Psoas muscle (tissue), 8 donors: ENCODE measurements at places on chromosomes 11 and 22.

- DNase-seq = no peak
Measured at GRCh38 chr11:19973136-19973635, 187.1 kb downstream of the DBX1 start.

DNA sequence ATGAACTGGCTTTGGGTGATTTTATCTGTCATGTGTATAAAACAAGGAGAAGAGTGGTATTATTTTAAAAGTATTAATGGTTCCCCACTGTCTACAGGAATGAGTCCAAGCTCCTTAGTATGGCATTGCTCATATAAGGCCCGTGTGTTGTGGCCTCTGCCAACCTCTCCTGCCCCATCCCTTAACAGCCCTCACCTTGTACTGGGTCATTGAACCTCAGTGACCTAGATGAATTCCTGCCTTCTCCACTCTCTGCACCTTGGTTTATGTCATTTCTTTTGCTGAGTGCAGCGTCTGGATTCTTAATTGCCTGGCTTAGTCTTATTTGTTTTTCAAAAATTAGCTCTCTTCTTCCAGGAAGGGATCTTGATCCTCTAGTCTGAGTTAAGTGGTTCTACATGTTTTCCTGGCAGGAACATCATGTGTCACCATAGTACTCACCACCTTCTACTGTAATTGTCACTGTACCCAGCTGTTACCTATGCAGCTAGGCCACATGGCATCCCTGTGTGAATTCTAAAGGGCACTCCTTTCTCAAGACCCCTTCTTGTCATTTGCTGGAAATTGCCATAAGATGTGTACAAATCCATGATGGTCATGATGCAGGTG, 36.2 kb upstream of the POGLUT3 start:
- no peak for DNase-seq

DNA sequence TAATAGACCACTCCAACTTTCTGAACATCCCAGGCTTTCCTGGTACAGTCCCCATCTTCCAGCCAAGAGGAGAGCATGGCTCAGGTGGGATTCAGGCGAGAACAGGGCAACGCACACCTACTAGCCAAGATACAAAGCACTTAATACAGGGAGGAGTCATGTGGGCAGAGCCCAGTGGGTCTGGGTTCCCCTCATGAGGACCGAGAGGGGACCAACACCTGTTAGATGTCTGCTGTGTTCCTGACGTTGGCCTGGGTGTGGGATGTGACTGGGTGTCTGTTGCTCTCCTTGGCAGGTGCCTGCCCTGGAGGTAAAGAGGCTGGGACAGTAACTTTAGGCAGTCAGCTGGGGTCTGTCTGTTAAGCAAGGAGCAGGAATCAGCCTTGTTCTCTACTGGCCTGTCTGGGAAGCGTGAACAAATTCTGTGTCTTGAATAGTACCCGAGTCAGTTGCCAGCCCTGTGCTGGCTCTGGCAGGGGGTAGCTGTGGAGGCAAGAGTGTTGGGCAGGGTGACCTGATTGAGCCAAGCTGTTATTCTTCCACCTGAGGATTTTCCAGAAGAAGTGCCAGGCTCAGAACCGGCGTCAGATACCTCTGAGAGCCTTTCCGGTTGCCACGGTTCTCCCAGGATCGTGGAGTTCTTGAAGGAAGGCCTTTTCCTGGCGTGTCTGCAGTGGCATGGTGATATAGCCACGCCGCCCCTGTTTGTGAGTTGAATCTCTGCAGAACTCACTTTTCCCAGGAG, 56.3 kb downstream of the BCR start:
- DNase-seq = no peak

- DNase-seq = no peak
Measured at GRCh38 chr11:113553235-113553634, 78.0 kb upstream of the DRD2 start.

- peak; percentile 85 for DNase-seq
Measured at GRCh38 chr22:49779853-49780697, 47.6 kb downstream of the BRD1 start.

- DNase-seq = no peak
Measured at GRCh38 chr11:9615031-9615451, 41.6 kb downstream of the WEE1 start.

GRCh38 chr11:116099541-116099940, 595.3 kb upstream of the CADM1 start:
- no peak for DNase-seq

DNA sequence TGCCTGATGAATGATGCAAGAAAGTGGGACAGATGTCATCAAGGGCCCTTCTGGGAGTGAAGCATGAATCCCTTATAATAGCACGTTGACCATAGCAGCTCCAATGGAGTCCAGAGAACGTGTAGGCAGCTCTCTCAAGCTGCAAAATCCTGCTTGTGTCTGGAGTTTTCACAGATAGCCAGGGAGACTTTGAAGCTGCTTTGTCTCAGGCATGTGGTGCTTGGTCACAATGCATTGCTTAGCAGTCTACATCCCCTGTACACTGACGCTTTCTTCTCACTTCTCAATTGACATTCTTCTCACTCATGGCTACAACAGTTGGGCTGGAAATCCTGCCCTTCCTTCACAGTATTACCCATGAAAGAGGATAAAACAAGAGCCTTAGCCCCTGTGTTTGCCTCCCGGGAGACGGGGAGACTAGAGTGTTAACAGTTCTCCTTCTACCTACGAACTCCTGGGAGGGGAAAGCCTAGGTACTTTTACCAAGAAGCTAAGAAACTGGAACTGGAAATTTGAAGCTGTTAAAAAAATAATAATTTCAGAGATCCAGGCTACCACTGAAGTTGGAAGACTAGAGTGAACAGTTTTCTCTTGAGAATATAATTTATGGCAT, 20.7 kb upstream of the MMP7 start:
- DNase-seq = no peak

GRCh38 chr11:2574553-2575535, 125.0 kb downstream of the KCNQ1OT1 start:
- DNase-seq = peak; percentile 30

DNA sequence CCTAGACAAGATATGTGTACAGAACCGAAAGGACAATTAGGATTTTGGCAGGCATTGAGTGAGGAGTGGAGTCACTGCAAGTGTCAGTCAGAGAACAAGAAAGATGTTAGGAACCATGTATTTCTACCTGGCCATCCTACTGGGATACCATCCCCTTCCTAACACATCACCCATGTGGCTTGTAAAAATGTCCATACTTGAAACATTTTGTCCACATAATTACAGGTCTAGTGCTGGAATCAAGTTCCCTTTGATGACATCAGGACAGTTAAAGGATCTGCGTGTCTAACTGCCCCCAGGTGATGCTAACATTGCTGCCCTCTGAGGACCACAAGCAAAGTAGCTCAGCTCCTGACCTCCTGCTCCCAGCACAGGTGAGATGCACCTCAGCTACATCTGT, 31.9 kb upstream of the GGTLC2 start:
- no peak for DNase-seq

GRCh38 chr11:70423523-70424505, 25.5 kb downstream of the CTTN start:
- DNase-seq = no peak

GRCh38 chr22:49573109-49573765, 254.4 kb downstream of the BRD1 start:
- no peak for DNase-seq

GRCh38 chr11:61392981-61393595, 701 bp downstream of the TMEM216 start:
- DNase-seq = no peak

DNA sequence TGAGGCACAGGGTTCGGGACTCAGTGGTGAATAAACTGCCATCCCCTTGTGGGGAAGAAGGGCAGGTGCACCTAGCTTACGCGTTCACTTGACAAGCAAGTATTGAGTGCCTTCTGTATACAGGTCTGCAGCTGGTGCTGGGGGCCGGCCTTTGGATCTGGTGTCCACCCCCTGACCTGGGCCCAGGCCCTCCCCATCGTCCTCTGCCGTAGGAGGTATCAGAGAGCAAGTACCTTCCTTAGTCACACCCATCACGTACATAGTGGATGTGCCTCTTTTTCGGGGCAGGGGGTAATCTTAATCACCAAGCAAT, 53.3 kb downstream of the SMIM38 start:
- DNase-seq = no peak

DNA sequence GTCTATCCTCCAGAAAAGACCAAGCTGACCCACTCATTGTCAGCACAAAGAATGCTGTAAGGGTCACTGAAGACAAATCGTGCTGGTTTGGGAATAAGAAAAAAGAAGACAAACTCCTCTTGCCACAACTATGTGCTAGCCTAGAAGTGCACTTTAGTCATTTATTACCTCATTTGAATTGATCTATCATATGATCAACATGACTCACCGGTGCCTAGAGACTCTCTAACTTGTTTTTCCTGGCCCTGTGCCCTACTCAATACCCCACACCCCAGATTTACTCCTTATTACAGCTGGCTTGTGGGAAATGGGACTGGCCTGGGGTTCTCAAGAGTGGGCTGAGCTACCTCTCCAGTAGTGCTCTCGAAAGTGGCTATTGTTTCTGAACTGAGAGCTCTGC, 35.9 kb upstream of the HORMAD2 start:
- DNase-seq = no peak

- DNase-seq = peak; percentile 93
Measured at GRCh38 chr22:25747245-25747944, 5.4 kb downstream of the MYO18B start.

DNA sequence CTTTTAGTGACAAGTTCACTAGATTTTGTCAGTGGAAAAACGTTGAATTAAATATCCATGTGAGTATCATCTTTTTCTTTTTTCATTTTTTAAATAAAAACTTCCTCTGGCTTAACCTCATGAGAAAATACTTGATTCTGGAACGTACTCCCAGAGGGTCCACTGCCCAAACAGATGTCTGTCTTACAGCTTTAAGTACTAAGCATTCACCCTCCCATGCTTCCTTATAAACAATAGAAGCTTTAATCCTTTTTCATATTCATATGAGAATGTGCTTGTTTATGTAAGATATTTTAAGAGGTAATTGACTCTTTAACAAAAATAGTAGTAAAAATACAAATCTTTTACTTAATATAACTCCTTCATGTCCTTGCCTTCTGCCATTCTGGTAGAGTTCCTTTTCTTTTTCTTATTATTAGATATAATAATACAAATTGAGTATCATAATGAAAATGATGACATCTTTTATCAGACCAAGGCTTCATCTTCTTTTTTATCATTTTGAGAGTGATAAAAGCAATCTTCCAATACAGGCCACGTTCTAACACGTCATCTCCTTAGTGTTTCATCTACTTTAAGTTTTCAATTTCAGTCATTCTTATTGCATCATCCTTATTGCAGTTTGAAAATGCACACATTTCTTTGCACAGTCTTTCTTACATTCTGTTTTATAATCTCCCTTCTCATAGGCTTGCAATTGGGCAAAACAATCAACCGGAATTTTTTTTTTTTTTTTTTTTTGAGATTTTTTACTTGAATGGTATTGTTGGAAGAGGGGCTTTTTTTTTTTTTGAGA, 69.5 kb upstream of the MYO18B start:
- no peak for DNase-seq

- no peak for DNase-seq
Measured at GRCh38 chr11:8403310-8403709, 139.6 kb upstream of the LMO1 start.

DNA sequence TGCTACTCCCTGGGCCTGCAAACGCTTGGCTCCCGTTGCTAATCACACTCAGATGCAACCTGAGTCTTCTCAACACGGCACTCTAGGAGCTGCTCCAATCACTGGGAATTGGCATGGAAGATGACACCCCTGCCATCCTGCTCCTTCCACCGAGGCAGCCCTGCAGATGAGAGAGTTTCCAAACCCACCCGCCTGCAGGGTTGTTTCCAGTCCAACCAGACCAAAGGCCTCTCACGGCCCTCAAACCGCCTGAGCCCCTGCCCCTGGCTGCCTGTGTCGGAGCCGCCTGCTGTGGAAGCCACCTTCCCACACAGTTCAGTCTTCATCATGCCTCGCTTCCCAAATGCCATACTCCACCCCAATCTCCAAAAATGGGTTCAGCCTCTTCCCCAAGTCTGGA, 36.8 kb upstream of the TP53I11 start:
- no peak for DNase-seq

DNA sequence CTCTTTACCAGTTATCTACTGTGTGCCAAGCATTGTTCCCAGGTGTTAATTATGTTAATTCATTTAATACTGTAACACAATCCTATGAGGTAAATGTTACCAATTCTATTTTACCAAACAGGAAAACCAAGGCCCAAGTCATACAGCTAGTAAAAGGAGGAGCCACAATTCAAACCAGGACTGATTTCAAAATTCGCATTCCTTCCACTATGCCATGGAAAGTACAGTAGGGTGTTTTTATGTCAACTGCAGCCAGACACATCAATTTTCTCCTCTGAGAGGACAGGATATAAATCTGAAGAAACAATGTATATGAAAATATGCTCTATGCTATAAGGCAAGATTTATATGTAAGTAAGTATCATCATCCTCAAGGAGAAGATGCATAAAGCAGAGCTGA, 104.3 kb downstream of the RPL27A start:
- no peak for DNase-seq

GRCh38 chr11:71286701-71287643, 34.6 kb upstream of the SHANK2 start:
- no peak for DNase-seq

DNA sequence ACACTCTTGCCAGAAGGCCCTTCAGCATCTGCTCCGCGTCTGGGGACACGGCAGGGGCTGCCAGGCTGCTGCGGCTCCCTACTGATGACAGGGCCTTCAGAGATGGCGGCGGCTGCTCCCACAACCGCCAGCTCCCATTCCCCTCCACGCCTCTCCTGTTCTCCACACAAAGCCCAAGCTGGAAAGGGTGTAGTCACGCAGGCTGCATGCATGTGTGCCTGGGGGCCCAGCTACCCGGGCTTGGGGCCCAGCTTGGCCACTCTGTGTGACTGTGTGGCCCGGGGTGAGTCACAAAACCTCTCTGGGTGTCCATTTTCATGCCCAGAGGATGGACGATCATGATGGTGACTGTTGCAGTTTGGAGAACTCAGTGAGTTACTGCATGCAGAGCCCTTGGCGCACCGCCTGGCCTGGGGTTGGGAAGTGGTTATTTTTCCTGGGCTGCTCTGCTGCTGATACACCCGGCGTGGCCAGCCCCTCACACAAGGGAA, 31.7 kb upstream of the PARVB start:
- DNase-seq = no peak
